ENCODE measurements at places on chromosomes 5 and 9.

DNA sequence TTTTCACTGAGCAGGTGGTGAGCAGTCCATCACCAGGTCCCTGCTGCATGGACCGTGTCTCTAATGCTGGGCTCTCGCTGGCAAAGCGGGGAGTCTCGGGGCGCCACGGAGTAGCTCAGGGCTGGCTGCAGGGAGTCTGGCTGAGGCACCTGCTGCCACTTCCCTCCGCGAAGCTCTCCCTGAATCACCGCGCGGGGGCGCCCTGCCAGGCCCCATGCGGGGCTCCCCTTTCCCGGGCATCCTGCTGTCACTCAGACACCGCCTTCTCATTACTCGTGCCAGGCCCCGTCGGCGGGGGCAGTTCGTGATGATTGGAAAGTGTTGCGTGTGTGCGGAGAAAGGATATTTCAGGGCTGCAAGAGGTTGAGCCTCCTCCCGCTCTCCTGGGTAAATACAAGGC, 335.8 kb downstream of the IRX2 start:
- no peak overlapping the region for H3K27ac ChIP-seq
- peaks cover 8% of the 10 kb centered on the region for H3K27me3 ChIP-seq
- DNase-seq: no peak
- H3K36me3 ChIP-seq: no peaks in the 10 kb centered on the region
- H3K4me3 ChIP-seq: no peak overlapping the region
- H3K4me1 ChIP-seq: no peaks in the 10 kb centered on the region

DNA sequence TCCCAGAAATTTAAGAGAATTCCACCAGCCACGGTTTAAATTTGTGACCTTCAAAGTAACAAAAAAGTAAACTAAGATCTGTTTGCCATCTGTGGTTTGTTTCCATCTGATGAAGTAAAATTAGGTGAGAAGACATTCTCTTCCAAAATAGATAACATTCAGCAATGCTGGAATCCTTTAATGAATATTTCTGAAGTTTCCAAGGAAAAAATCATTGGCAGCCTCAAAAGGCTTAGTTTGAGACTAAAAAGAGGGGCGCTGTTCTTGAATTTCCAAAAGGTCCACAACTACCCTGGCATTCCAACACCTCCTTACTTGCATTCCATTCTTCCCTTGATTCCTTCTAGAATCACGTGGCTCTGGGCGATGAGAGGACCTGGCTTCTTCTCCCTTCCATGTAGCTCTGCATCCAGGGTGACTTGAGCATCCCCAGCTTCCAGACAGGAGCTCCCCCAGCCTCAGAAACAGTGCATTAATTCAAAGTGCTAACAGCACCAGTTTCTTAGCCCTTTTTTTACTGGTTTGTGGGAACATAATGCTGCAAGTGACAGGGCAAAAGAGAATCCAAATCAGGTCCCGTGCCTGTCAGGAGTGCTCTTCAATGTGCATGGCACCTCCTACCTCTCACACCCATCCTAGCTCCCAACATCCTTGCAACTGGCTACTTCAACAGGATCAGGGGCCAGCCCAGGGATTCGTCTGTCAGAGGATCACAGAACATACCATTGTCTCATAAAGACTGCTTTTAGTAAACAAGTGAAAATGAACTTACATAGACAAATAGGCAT, 191.5 kb upstream of the S1PR3 start:
- no peaks in the 10 kb centered on the region for H3K36me3 ChIP-seq
- DNase-seq: no peak
- no peak overlapping the region for H3K27ac ChIP-seq
- H3K4me3 ChIP-seq: no peak overlapping the region
- no peaks in the 10 kb centered on the region for H3K27me3 ChIP-seq

- no peak overlapping the region for H3K4me3 ChIP-seq
- no peaks in the 10 kb centered on the region for H3K4me1 ChIP-seq
- H3K27me3 ChIP-seq: no peaks in the 10 kb centered on the region
- no peaks in the 10 kb centered on the region for H3K36me3 ChIP-seq
Measured at GRCh38 chr9:18330401-18331309, 143.3 kb upstream of the ADAMTSL1 start.

- H3K36me3 ChIP-seq: no peaks in the 10 kb centered on the region
- H3K27ac ChIP-seq: no peak within 1 kb of the TSS
- peak; percentile 89 for DNase-seq
- H3K27me3 ChIP-seq: peaks cover 96% of the 10 kb centered on the region
Measured at GRCh38 chr5:175444060-175444904, at the start of gene DRD1. DRD1 (minus strand) TSS chr5:175444182; CDS start chr5:175443099, 1,083 bp downstream.

DNA sequence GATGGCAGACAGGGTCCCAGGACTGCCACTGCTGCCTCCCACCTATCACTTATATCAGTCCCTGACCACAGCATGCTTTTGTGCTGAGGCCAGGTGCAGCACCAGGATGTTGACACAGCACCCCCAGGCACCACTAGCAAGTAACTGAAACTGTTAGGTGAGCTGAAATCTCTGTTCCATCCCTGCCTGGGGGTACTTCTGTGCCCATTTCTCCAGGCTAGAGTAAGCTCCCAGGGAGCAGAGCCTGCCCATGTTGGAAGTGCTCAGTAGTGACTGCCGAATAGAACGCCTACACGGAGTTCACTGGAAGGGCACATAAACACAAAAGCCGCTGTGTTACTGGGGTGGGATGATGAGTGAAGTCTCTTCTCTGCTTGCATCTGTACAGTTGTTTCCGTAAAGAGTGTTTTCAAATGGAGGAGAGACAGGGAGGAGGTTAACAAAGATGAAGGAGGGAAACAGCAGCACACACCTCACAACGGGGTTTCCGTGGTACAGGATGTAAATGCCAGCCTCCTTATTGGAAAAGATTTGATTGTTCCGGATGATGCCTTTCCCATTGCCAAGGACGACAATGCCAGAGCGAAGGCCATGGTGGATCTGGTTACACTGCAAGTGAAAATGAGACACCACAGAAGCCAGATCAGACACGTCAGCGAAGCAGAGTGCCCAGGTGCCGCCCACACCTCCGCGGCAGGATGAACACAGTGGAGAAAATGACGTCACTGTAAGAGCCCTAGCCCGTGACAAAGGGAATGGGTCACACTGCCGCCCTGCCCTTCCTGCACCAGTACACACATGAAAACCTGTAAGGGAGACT, 43.1 kb downstream of the POLR1E start:
- H3K4me1 ChIP-seq: no peaks in the 10 kb centered on the region
- DNase-seq: no peak
- H3K4me3 ChIP-seq: no peak overlapping the region
- no peaks in the 10 kb centered on the region for H3K27me3 ChIP-seq
- H3K36me3 ChIP-seq: peaks cover 36% of the 10 kb centered on the region
- no peak overlapping the region for H3K27ac ChIP-seq

- H3K4me1 ChIP-seq: no peaks in the 10 kb centered on the region
- no peaks in the 10 kb centered on the region for H3K27me3 ChIP-seq
- no peak overlapping the region for H3K27ac ChIP-seq
Measured at GRCh38 chr9:19386502-19387044, 6.5 kb upstream of the RPS6 start.

GRCh38 chr9:109775516-109775915, 4.5 kb upstream of the PALM2AKAP2 start:
- H3K27ac ChIP-seq: no peak overlapping the region
- H3K4me1 ChIP-seq: peaks cover 3% of the 10 kb centered on the region
- DNase-seq: no peak
- peaks cover 40% of the 10 kb centered on the region for H3K27me3 ChIP-seq
- H3K36me3 ChIP-seq: no peaks in the 10 kb centered on the region

DNA sequence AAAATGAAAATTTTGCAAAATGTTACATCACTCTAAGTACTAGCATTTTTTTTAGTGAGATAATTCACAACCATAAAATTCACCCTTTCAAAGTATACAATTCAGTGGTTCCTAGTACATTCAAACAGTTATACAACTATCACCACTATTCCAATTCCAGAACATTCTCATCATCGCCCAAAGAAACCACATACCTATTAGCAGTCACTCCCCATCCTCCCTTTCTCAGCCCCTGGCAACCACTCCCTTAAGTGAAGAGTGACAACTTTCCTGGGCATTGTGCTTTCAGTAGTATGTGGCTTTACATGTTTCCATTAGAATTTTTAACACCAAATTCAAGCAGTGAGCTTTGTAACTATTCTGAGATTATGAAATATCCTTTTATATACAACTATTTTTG, 81.4 kb downstream of the RASEF start:
- H3K4me3 ChIP-seq: no peak overlapping the region
- no peaks in the 10 kb centered on the region for H3K27me3 ChIP-seq
- no peaks in the 10 kb centered on the region for H3K4me1 ChIP-seq
- H3K36me3 ChIP-seq: no peaks in the 10 kb centered on the region
- no peak for DNase-seq

- H3K4me3 ChIP-seq: no peak within 1 kb of the TSS
- DNase-seq: no peak
- H3K36me3 ChIP-seq: no peaks in the 10 kb centered on the region
- H3K4me1 ChIP-seq: peaks cover 22% of the 10 kb centered on the region
- H3K27me3 ChIP-seq: no peaks in the 10 kb centered on the region
Measured at GRCh38 chr5:149379177-149379761, at the start of gene IL17B. IL17B (minus strand) TSS chr5:149379292; CDS start chr5:149379225, 67 bp downstream.

GRCh38 chr9:113137196-113138168, 13.3 kb upstream of the SLC31A2 start:
- DNase-seq: no peak
- H3K27me3 ChIP-seq: no peaks in the 10 kb centered on the region
- no peaks in the 10 kb centered on the region for H3K4me1 ChIP-seq
- H3K27ac ChIP-seq: no peak overlapping the region
- no peaks in the 10 kb centered on the region for H3K36me3 ChIP-seq

DNA sequence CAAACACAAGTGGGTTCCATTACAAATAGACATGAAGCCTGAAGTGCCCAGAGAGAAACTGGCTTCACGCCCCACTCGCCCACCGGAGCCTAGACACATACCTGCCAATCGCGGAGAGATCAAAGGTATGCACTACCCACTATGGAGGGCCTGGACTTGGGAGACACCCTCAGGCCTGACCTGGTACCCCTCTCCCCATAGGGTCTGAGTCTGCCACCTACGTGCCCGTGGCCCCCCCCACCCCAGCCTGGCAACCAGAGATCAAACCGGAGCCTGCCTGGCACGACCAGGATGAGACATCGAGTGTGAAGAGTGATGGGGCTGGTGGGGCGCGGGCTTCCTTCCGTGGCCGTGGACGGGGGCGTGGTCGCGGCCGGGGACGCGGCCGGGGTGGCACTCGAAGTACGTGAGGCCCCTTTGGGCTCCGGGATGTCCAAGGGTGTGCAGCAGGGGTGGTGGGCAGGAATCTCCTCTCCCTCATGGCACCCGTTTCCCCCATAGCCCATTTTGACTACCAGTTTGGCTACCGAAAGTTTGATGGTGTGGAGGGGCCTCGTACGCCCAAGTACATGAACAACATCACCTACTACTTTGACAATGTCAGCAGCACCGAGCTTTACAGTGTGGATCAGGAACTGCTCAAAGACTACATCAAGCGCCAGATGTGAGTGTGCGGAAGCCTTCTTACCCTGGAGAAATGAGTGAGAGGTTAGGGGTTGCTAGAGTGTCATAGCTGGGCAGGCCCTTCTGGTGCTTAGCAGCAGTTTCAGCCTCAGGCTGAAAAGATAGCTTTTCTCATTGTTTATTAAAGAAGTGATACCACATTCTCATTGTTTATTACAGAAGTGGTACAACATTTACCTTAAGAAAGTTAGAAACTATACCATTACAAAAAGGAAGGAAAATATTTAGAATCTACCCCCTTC, 38.7 kb downstream of the LARP1 start:
- H3K4me1 ChIP-seq: no peaks in the 10 kb centered on the region
- peaks cover 82% of the 10 kb centered on the region for H3K36me3 ChIP-seq
- no peak overlapping the region for H3K27ac ChIP-seq
- no peaks in the 10 kb centered on the region for H3K27me3 ChIP-seq

DNA sequence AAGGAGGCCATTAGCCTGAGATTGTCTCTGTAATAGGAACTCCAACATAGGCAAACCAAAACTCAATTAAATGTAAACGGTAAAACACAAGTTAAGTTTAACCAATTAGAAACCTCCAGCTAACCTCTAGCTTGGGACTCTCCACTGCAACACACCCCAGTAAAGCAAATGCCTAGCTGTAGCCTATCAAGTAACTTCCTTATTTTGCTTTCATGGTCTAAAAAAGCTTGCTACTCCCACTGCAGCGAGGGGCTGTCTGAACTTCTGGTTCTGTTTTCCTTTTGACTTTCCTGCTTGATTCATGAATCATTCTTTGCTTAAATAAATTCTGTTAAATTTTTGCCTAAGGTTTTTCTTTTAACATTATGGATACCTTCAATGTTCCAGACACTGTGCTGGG, 24.4 kb upstream of the C5orf46 start:
- H3K27me3 ChIP-seq: no peaks in the 10 kb centered on the region
- no peak for DNase-seq
- no peak overlapping the region for H3K4me3 ChIP-seq

GRCh38 chr5:175743676-175744210, 85.9 kb downstream of the HRH2 start:
- no peak for DNase-seq
- peaks cover 55% of the 10 kb centered on the region for H3K27me3 ChIP-seq
- no peaks in the 10 kb centered on the region for H3K36me3 ChIP-seq
- no peak overlapping the region for H3K27ac ChIP-seq
- no peak overlapping the region for H3K4me3 ChIP-seq
- H3K4me1 ChIP-seq: no peaks in the 10 kb centered on the region

GRCh38 chr5:74503-75109, 17.4 kb upstream of the PLEKHG4B start:
- H3K4me3 ChIP-seq: no peak overlapping the region
- H3K4me1 ChIP-seq: no peaks in the 10 kb centered on the region
- H3K27ac ChIP-seq: no peak overlapping the region
- no peaks in the 10 kb centered on the region for H3K36me3 ChIP-seq
- no peaks in the 10 kb centered on the region for H3K27me3 ChIP-seq

- DNase-seq: no peak
- no peaks in the 10 kb centered on the region for H3K36me3 ChIP-seq
- no peak overlapping the region for H3K4me3 ChIP-seq
- no peaks in the 10 kb centered on the region for H3K4me1 ChIP-seq
- H3K27me3 ChIP-seq: no peaks in the 10 kb centered on the region
- H3K27ac ChIP-seq: no peak overlapping the region
Measured at GRCh38 chr9:13424872-13425271, 145.4 kb upstream of the MPDZ start.

GRCh38 chr9:7150153-7150890, 392.5 kb downstream of the KDM4C start:
- no peak overlapping the region for H3K4me3 ChIP-seq
- peaks cover 18% of the 10 kb centered on the region for H3K36me3 ChIP-seq
- DNase-seq: no peak
- peaks cover 9% of the 10 kb centered on the region for H3K4me1 ChIP-seq
- no peaks in the 10 kb centered on the region for H3K27me3 ChIP-seq
- H3K27ac ChIP-seq: no peak overlapping the region

DNA sequence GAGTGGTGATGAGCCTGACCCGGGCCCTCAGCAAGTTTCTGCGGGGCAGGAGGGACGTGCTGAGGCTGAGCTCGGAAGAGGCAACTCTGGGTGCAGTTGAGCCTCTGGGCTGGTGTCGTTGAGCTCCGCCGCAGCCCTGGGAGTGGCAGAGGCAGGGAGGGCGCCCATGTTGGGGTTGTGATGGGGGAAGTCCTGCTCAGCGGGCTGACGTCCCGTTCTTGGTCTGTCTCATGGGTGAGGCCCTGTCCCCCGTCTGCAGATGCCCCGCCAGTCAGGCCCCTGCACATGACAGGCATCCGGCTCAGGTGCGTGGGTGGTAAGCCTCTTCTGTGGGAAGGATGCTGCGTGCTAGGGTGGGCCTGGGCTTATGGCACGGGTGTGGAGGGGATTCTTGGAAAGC, 64.3 kb downstream of the RXRA start:
- no peak for DNase-seq
- H3K27me3 ChIP-seq: no peaks in the 10 kb centered on the region
- no peaks in the 10 kb centered on the region for H3K36me3 ChIP-seq

GRCh38 chr9:128250839-128251731, 24.7 kb downstream of the GOLGA2 start:
- H3K4me3 ChIP-seq: peak overlapping the region; percentile 44
- H3K4me1 ChIP-seq: peaks cover 22% of the 10 kb centered on the region
- no peak overlapping the region for H3K27ac ChIP-seq

- H3K4me1 ChIP-seq: no peaks in the 10 kb centered on the region
- no peaks in the 10 kb centered on the region for H3K27me3 ChIP-seq
- H3K4me3 ChIP-seq: no peak overlapping the region
- no peak overlapping the region for H3K27ac ChIP-seq
Measured at GRCh38 chr5:115366223-115366622, 69.8 kb upstream of the CCDC112 start.
